ENCODE measurements at places on chromosomes 3 and 15.

- DNase-seq: no peak
Measured at GRCh38 chr15:42313463-42313862, 40.2 kb upstream of the TMEM87A start.

DNA sequence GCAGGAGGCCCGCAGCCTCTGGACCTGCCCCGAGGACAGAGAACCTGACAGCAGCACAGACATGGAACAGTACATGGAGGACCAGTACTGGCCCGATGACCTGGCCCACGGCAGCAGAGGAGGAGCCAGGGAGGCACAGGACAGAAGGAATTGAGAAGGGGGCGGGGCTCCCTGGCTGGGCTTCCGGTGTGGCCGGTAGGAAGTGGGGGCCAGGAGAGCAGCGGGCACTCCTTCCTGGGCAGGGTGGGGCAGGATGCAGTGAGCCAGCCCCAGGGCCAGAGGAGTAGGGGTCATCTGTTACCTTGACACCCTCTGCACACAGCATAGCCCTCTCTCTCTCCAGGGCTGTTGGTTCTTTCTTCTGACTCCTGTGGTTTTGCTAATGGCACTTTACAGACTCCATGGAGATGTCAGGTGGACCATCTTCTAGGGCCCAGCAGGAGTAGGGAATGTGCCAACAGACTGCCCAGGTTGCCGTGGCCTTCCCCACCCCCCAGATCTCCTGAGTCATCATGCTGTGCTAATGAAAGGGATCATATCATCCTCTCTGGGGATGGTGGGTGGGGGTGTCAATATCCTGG lies 8.6 kb upstream of the ISG20 start:
- DNase-seq: no peak

GRCh38 chr3:149170672-149171071 lies 41.2 kb downstream of the HPS3 start:
- no peak for DNase-seq

DNA sequence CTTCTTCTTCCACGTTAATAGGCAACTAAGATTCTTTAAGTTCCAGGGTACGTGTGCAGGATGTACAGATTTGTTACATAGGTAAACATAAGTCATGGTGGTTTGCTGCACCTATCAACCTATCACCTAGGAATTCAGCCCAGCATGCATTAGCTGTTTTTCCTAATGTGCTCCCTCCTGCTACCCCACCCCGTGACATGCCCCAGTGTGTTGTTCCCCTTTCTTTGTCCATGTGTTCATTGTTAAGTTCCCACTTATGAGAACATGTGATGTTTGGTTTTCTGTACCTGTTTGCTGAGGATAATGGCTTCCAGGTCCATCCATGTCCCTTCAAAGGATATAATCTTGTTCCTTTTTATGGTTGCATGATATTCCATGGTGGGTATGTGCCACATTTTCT lies 21.1 kb downstream of the GTF2A2 start:
- no peak for DNase-seq

DNA sequence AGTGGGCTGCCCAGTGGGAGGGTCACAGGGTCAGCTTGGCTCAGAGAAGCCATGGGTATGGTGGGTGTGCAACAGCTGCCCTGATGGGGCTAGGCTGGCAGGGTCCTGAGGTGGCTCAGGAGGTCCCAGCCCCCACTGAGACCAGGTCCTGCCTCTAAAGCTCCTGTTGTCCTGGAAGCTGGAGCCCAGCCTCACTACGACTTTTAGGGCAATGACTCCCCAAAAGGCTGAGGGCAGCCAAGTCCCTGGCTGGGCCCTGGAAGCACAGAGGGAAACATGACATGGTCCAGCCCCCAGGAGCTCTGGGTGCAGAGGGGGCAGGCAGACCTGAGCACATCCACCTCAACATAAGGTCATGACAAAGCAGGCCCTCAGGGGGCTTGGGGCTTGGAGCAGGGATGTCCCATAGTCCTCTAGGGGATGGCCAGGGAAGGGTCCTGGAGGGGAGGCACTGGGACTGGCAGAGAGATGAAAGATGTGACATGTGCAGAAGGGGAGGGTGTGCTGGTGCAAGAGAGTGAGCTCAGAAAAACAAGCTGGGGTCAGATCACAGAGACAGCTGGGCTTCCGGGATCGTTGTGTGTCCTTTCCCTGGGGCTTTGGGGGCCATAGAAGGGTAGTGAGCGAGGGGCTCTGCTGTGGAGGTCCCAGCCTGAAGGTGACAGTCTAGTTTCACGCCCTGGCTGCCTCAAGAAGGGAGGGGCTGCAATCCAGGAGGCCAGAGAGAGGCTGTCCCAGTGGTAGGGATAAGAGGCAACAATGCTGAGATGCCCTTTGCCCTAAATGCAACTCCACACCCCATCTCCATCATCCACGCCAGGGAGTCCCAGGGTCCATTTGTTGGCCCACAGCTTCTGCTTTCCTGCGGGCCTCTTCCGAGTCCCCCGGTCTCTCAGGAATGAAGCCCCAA lies 639 bp upstream of the ITIH3 start:
- no peak for DNase-seq

- no peak for DNase-seq
Measured at GRCh38 chr3:152458376-152459117, 189.8 kb downstream of the MBNL1 start.

GRCh38 chr3:14377838-14378169 lies 24.6 kb upstream of the SLC6A6 start:
- DNase-seq: no peak

DNA sequence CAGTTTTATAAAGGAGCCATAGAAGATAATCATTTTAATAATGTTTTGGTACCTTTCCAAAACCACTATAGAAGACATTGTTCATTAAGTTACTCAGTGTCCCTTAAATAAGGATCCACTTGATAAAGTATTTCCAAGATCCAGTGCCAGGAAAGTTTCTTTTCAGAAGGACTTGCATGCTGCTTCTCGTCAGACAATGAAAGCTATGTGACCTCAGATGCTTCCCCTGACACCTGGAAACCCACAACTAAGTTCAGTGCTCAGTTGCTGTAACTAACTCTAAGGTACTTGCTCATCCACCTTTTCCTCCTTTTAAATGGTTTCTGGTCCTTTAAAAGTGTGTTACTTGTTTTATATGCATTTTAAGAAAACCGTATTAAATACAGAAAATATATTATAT lies 7.3 kb downstream of the SSR3 start:
- DNase-seq: peak; percentile 19

DNA sequence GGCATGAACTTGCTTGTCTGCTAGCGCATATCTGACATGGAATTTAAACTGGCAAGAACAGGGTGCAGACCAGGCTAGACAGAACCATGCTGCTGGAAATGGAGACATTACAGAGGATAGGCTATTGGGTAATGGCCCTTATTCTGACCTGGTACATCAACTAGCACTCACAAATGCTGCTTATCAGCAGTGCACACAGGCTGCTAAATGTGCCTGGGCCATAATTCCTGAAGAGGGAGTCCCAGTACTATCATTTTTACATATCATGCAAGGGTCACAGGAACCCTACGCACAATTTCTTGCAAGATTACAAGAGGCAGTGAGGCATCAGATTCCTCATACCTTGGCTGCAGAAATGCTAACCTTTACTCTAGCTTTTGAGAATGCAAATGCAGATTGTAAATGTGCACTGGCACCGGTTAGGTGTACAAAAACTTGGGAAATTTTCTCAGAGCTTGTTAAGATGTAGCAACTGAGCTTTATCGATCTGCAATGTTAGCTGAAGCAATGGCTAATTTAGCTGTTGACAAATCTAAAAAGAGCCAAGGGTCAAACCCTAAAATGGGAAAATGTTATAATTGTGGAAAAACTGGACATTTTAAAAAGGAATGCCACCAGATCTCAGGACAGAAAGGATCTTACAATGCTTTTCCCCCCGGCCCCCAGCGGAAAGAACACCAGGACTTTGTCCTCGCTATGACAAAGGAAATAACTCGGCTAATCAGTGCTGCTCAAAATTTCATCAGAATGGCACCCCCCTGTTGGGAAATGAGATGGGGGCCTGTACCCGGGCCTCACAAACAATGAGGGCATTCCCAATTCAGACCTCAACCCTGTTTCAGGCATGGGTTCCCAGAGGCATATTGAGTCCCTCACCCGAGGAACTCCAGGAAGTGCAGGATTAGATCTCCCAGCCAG lies 21.1 kb downstream of the CCRL2 start:
- no peak for DNase-seq

DNA sequence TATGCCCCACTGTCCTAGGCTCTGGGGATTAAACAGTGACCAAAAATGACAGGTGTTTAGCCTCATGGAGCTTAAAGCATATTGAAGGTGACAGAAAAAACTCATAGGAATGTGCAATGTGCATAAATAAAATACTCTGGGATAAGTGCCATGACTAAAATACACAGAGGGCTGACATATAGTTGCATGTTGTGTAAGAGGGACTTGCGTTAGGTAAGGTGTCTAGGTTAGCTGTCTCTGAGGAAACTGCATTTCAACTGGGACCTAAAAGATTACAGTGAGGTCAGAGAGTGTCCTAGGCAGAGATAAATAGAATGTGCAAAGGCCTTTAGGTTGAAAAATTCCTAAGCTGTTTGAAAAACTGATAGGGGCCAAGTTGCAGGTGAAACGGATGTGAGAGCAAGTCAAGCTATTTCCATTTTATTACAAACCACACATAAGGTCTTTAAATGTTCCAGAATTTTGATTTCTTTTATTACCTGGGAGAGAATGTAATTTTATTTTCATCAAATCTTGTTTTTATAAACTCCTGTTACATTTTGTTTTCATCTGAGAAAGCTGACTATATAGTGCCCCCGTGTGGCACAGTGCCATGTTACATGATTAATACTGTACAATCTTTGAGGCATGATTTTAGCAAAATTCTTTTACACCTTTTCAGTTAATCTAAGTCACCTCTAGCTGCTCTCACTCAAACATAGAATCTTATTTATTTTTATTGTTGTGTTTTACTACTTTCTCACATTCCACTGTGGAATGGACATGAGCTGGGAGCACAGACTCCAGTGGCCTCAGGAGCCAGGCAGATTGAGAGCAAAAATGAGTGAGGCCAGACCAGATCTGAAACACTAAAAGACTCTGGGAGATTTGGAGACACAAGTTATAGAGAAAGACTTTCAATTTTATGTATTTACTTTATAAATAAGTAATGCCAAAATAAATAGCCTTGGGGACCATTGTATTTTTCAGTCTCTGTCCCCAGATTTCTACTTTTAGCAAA lies 259.6 kb upstream of the ZNF717 start:
- DNase-seq: peak; percentile 84

- DNase-seq: no peak
Measured at GRCh38 chr3:16372362-16373292, 107.6 kb downstream of the OXNAD1 start.

DNA sequence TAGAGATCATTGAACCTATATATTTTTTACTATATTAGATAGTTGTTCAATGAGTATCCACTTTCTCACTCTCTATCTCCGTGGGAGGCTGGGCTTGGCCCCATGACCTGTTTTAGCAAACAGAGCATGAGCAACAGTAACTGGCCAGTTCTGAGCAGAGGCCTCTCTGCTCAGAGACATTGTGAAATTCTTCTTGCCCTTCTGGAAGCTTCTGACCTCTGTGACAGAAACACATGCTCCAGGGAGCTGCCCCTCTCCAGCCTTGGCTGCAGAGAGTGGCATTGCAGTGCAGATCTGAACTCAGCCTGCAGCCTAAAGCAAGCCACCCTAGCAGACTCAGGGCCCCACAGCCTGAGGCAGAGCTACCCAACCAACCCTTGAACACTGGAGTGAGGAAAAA lies 20.5 kb downstream of the FAM240A start:
- DNase-seq: peak; percentile 49

DNA sequence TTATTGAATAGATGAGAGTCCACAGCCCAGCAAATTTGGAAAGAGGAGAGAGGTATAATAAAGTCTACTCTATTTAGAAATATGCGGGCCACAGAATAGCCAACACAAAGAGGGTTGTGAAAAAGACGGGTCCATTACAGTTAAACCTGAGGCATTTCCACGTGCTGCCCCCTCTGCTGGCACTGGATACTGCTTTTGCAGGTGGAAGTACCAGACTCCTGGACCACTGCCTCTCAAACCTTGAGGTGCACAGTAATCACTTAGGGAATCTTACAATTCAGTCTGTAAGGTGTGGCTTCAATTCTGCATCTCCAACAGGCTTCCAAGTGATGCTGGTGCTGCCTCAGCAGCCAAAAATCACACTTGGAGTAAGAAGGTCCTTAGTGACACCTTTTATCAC lies 3.0 kb upstream of the TFDP2 start:
- DNase-seq: no peak

Measured in adipocyte (in vitro differentiated cells).